ENCODE measurements at places on chromosomes 12 and 14.
A peak's percentile ranks its signal among the peaks of the same experiment; 100 is the strongest.

- no peak for DNase-seq
Observed at GRCh38 chr14:76673261-76673660, 88.0 kb upstream of the VASH1 start.

DNA sequence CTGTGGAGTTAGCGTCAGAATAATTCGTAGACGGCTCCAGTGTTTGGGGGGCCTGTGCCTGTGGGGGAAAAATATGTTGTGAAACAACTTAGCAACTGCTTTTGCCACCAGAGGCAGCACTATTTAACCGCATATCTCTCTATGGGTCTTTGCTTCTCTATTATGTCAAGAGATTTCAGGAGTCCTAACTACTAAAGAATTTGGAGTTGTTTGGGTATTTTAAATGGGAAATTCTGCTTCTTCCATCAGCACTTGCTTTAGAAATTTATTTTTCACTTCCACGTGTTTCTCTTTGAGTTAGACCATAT is 594 bp upstream of the CLEC14A start:
- DNase-seq = no peak

- DNase-seq = peak; percentile 51
Observed at GRCh38 chr12:114508529-114509129, 102.7 kb upstream of the TBX5 start.

DNA sequence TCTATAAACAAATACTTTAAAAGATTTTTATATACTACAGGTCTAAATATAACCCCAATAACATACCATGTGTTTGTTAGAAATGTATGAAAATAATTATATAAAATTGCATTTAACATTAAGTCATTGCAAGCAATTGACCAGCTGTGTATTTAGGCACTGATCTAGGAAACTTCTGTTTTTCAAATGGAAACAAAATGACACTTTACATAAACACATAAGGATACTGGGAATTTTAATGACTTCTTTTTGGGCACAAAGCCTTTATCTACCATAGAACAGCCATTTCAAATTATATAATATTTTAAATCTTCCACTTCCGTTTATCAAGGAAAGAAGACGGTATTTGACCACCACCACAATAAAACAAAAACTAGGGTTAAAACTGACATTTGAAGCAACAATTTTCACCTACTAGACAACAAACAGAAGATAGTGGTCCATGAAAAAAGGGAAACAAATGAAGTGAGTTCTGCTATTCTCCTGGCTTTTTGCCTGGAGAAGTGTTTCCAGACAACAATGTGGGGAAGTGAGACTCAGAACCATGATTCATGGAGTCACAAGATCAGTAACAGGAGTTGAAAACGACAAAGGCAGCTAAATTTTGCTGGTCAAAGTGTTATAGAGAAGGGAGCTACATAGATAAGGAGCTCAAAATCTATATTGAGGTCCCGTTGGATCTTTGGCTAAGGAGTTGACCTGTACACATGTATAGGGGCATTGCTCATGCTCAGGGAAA is 475.1 kb downstream of the TRHDE start:
- DNase-seq = no peak

DNA sequence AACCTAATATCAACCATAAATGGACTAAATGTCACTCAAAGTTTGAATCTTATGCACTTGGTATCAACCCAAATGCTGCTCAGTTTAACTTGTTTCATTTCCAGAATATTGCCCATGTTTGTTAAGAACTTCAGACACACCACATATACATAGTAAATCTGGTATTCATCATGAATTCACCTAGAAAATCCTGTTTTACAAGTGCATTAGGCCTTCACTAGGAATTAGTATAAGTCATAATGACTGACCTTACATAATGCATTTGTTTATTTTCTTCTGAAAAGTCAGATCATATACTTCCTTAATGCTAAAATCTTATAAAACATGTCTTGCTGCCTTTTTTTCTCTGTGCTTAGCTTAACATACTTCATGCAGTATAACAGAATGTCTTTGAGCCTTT is 66.1 kb downstream of the ABCD2 start:
- no peak for DNase-seq

GRCh38 chr12:65496617-65497016 is 218.1 kb downstream of the MSRB3 start:
- DNase-seq = no peak

DNA sequence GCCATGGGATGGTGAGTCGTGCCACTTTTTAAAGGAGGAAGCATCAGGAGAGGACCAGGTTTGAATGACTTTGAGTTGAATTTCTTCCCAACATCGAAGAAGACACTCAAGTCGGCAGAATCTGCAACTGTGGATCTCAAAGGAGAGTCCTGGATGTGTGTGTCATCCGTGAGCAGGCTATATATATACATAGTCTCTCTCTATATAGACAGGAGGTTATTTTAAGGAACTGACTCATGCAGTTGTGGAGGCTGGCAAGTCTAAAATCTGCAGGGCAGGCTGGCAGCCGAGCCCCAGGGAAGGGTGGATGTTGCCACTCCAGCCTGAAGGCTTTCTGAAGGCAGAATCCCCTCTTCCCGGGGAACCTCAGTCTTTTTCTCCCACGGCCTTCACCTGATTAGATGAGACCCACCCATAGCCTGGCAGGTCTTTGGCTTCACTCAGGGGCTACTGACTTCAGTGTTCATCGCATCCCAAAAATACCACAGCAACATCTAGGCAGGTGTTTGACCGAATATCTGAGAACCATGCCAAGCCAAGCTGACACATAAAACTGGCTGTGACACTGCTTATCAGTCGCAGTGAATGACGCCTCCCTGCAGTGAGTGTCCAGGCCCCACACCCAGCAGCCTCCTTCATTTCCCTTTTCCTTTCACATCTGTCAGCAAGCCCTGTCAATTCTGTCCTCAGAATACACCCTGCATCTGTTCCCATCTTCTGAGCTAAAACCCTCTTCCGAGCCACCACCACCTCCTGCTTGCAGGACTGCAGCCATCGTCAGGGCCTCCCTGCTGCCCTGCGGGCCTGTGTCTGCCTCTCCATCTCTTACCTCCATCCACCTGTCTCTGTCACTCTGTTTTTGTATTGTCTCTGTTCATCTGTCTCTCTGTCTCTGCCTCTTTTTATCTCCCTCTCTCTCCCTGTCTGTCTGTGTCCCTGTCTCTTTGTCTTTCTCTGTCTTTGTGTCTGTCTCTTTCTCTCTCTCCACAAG is 54.0 kb downstream of the ZNF664 start:
- no peak for DNase-seq

DNA sequence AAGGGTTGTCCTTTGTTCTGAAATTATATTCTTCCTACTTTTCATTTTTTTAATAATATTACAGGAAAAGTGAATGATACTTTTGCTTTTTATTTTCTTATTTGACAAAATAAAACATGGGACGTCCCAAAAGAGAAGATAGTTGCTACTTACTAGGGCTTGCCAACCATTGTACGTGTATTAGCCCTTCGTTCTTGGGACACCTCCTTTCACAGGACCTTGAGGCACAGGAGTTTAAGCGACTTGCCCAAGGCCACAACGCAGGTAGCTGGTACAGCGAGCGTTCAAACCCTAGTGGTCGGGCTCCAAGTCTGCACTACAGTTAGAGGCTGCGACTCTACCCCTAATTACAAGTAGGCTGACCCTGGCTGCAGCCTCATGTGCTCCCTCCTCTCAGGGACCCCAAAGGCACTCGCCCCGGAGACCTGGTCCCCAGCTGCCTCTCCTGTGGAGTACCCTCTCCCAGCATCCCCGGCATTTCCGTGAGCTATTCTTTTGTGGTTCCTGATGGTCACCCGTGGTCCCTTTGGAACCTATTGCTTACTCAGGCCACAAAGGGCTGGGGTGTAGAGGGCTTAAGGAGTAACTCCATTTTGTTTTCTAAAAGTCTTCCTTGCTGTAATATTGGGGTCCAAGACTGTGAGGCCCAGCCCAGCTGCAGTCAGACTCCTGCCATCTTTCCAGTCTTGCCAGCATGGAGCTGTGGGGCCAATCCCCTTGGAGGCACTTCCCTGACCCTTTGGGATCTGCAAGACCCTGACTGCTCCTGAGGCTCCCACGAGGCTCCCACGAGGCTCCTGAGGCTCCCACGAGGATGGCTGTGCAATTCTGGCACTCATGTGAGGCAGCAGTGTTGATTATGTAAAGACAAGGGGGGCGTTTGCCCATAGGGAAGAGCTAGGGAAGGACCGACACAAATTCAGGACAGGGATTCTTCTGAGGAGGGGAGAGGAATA is 49.7 kb downstream of the IQSEC3 start:
- DNase-seq = no peak

DNA sequence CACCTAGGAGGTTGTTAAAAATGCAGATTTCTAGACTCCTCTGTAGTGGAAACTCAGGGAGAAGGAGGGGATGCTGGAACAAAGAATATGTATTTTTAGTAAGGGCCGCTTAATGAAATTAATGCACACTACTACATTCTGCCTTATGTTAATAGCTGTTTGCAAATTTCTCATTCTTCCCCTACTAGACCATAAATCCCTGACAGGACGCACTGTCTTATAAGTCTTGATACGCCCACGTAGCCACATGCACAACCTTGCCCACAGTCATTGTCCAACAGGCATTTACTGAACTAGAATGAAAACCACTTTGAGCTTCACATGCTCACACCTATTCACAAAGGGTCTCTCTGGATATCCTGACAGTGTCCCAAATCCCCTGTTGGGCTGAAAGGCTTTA is 10.5 kb downstream of the KRT2 start:
- no peak for DNase-seq

- no peak for DNase-seq
Observed at GRCh38 chr12:121189131-121189530, 20.8 kb upstream of the P2RX4 start.

DNA sequence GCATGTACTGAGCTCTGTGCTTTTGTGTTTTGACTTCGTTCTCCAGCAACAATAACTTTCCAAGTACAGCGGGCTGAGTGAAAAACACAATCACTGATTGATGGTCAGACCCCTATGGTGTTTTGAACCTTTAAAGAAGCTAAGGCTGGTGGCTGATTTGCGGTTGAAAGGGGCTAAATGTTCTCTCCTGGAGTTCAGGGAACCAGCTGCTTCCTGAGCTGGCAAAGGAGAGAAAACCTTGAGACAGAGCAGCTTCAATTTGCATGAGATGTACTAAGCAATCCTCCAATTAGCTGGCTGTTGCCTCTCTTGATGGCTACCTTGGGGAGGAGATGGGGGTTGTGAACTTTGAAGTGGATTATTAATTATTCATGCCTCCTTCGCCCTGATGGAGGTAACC is 546.7 kb upstream of the SEL1L start:
- no peak for DNase-seq

- no peak for DNase-seq
Observed at GRCh38 chr12:32089156-32089555, 17.5 kb upstream of the BICD1 start.

DNA sequence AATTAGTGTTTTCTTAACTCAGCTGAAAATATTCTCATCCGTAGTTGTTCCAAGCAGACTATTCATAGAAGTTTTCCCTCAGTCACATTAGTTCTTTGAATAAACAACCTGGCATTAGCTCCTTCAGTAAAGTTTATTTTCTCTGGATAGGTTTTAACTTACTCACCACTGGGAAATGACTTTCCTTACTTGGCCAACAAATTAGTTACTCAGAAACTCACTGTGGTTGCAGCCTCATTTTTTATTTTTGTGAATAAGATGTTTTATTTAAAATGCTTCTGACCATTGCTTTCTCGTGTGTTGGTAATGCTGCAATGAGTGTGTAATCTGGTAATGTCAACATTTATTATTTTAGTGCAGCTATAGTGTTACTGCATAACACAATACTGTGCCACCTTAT is 74.9 kb downstream of the NOVA1 start:
- DNase-seq = no peak

GRCh38 chr12:107374161-107374840 is 281.0 kb upstream of the CRY1 start:
- no peak for DNase-seq

DNA sequence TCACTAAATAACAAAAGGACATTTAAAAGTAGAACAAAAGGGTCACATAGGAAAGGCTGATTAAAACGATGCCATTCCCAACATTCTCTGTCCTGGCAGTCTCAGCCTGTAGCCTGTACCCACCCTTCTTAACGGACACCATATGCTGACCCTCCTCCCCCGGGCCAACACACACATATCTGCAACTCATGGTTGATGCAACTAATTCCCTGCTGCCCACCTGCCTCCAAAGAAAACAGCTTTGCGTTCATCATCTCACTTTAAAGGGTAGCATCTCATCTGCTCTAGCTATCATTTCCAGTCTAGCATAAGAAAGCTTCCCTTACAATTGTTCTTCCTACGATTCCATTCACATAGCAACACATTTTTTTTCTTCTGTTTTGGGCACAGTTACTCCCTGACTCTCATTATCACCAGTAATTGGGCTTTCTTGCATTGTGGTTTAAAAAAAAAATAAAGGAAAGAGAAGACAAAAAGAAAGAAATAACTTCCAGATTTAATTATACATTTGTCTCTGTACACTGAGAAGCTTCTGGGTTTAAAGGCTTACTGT is 92.9 kb downstream of the KCNC2 start:
- DNase-seq = no peak

- DNase-seq = no peak
Observed at GRCh38 chr14:88026890-88027289, 22.0 kb downstream of the GPR65 start.

GRCh38 chr14:94521375-94522114 is 12.3 kb upstream of the SERPINA12 start:
- DNase-seq = no peak

DNA sequence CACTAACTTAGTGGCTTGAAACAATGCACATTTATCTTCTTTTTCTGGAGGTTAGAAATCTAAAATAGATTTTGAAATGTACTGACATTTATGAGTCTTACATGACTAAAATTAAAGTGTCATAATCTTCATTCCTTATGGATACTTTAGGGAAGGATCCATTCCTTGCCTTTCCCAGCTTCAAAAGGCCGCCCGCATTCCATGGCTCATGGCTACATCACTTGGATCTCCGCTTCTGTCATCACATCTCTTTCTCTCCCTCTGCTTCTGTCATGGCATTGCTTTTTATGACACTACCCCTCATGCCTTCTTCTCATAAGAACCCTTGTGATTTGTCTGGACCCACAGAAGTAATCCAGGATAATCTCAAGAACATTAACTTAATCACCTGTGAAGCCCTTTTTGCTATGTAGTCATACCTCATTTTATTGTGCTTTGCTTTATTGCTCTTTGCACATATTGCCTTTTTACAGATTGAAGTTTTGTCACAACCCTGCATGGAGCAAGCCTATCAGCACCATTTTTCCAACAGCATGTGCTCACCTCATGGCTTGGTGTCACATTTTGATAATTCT is 66.5 kb downstream of the GARIN6 start:
- no peak for DNase-seq

DNA sequence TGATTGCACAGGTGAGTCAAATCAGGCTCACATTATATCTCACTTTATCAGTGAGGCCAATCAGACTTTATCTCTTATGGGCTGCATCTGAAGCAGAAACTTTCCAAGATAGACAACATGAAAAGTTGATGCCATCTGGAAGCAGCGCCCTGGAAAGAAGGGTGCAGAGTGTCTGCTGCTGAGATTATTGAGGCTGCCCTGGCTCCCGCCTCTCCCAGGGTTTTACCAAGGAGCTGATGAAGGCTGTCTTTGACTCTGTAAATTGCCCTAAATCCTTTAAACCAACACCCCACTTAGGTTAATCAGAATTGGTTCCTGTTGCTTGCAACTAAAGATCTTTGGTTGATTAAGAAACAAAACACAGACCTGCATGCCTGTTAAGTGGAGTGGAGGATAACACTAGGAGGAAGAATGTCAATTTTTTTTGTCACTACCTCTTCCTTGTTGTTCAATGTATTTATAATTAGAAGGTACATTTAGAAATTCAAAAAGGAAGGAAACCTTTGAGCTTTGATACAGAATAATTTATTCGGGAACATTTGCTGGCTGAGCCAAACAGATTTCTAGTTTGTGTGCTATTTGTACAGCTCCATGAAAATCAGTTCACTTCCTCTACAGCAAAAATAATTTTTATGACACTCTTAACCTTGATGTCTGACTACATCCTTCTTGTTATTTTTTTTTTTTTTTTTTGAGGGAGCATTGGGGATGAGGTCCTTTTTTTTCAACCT is 104.1 kb downstream of the VEZT start:
- no peak for DNase-seq
